ENCODE measurements at places on chromosomes 5 and 9.

DNA sequence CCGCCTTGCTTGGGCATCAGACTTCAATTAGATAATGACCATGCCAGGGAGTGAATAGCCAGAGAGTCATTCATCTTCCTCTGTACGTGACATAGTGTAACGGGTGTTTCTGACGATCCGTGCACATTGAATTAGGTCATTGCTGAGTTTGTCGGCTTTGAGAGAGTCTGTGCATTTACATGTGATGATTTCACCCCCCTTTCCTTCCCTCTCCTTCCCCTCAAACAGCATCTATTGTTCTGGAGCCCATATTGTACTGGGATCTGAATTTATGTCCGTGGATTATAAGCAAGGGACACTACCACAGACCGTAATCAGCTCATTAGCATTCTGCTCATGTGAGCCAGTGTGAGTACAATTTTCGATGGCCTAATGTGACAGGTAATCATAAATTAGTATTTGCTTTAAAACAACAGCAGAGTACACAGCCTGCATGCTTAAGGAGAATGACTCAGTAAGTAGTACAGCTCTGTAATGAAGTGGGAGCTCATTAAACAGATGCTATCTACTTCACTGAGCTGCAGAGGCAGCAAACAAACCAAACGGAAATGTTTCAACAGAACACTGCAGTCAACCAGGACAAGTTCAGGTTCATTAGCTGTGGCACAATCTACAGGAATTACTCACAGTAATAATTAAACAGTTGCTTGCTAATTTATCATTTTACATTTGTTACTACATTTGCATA is 302.1 kb downstream of the CSNK1G3 start:
- no peak for DNase-seq

DNA sequence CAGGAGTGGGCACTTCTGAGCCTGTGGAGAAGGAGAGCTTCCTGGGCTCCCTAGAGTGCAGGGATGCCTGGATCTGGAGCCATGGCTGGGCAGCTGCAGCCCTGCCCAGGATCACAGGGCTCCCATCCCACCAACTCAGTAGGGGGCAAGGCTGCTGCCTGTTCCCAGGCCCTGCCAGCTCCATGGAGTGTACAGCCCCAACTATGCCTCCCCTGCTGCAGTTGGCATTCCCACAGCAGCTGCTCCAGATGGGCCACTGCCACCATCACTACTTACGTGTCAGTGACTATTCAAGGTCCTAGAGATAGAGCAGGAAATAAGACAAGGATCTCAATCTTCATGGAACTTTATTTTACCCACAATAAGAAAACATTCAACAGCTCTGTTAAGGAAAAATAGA is 107.1 kb upstream of the TNPO1 start:
- no peak for DNase-seq

- no peak for DNase-seq
These were observed 18.8 kb upstream of the GPBP1 start for GRCh38 chr5:57155033-57155432.

- no peak for DNase-seq
These were observed 186.8 kb upstream of the SLC27A6 start for GRCh38 chr5:128778474-128778873.

DNA sequence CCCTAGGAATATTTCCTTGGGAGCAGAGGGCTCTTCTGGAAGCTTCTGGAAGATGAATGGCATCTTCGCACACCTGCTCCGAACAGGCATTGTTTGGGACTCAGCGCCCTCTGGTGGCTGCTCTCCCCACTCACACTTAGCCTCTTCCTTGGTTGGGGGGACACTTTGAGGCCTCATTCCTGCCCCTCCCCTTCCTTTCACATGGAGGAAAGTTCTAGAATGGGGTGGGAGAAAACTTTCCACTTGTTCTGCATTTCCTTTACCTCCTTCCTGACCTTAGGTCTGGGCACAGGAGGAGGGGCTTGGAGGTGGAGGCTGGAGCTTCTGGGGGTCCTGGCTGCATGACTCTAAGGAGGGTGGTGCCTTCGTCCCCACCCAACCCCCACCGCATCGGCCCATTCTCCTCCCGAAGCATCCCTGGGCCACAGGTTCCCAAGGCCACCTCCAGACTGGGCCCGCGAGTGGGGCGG is 19.3 kb upstream of the SMIM32 start:
- no peak for DNase-seq

DNA sequence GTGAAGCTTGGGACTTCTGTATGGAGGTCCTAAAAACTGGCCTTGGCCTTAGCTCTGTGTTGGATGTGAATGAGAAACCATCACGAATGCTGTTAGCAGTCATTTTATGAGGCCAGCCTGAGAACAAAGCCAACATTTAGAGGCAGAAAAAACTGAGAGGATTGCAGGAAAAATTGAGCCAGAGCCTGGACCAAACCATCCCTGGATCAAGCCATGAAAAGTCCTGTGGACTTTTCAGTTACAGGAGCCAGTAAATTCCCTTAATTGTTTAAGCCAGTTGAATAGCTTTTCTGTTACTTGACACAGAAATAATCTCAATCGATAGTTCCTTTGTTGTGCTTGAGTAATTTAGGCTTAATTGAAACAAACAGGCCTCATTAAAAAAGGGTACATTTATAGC is 42.6 kb upstream of the SPATA31D4 start:
- DNase-seq = no peak

GRCh38 chr9:93051680-93052089 is 6.8 kb upstream of the SUSD3 start:
- DNase-seq = no peak

DNA sequence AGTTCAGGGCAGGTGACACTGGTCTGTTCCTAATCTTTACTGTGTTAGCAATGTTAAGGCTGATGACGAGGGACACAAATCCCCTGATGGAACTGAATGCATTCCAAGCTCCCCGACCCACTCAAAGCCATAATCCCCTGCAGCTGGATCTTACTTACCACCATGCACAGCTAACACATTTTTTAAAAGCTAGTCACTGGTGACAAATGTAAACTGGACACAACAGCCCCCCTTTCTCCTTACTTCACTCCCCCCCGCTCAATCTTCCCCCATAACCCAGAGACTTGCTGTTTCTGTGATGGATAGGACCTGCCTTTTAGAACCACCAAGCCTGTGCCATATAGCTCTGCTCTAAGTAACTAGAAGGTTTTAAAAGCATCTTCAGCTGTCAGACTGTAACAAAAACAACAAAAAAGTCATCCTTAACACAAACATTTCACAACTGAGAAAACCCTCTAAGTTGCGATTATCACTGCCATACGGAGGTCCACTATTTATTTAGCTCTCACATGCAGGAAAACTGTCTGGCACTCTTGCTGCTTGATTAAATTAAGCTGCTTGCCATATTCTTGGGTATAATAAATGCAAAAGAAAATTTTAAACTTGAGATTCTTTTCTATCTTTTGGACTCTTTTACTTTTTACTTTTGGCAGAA is 44.4 kb downstream of the BNC2 start:
- no peak for DNase-seq

GRCh38 chr5:143290125-143290524 is 113.4 kb downstream of the NR3C1 start:
- no peak for DNase-seq

DNA sequence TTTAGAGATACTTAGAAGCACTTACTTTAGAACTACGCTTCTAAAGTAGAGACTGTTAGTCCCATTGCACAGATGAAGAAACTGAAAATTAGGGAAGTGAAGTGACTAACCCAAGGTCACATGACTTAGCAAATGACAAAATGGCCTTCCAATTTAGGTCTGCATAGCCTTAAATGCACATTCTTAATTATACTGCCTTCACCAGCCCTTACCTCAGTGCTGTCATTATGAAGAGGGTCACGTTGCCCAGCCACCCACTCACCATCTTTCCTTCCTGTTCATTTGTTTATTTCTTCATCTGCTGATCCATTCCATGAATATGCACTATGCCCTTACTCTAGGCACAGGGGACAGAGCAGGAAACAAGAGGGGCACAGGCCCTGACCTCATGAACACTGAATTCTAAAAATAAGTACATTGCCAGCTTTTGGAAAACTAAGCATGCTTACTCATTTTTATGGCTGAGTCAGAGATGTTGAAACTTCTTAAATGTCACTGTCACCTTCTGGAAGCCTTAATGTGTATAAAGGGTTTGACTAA is 8.6 kb downstream of the HAVCR2 start:
- DNase-seq = no peak

DNA sequence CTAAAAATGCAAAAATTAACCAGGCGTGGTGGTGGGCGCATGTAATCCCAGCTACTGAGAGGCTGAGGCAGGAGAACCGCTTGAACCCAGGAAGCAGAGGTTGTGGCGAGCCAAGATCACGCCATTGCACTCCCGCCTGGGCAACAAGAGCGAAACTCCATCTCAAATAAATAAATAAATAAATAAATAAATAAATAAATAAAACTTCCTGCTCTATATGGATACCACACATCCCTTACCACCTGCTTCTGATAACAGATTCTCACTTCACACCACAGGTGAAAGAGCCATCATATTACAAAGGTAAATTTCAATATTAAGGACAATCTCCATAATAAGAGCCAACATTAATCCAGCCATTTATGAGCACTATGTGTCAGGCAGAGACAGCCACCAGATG is 9.4 kb upstream of the PWWP2A start:
- DNase-seq = no peak

- DNase-seq = no peak
These were observed 504.3 kb downstream of the ARHGEF28 start for GRCh38 chr5:74130155-74130897.

- peak; percentile 53 for DNase-seq
These were observed 456.6 kb downstream of the RAB3C start for GRCh38 chr5:59039296-59040023.
